CD8-positive, alpha-beta memory T cell (primary cell): ENCODE measurements at places on chromosomes 6 and 20. TPM values are rescaled to one million over a fixed set of nuclear protein-coding genes. Genes with fewer than 3 reads are reported as not detected.
A peak's percentile ranks its signal among the peaks of the same experiment; 100 is the strongest.

- peak; percentile 14 for DNase-seq
Observed at GRCh38 chr6:7052443-7053011, 55.2 kb upstream of the RREB1 start.

DNA sequence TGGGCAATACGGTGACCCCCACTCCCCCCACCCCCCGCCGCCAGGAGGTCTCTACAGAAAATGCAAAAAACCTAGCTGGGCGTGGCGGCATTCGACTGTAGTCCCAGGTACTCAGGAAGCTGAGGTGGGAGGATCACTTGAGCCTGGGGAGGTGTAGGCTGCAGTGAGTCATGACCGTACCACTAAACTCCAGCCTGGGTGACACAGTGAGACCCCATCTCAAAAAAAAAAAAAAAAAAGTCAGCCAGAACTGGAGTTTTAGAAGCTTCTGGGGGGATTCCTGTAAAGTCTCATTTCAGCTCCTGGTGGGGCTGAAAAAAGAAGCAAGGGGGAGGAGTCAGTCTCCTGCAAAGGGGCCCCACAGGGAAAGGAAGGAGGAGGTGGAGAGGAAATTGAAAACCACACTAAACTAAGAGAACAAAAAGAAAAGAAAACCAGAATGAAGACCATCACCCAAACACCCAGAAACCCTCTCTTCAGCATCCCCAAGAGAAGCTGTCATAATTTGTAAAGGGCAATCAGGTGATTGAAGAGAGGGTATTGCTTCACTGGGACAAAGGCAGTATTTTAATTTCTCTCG is 50.4 kb downstream of the NOL4L start:
- DNase-seq, result peak; percentile 78

DNA sequence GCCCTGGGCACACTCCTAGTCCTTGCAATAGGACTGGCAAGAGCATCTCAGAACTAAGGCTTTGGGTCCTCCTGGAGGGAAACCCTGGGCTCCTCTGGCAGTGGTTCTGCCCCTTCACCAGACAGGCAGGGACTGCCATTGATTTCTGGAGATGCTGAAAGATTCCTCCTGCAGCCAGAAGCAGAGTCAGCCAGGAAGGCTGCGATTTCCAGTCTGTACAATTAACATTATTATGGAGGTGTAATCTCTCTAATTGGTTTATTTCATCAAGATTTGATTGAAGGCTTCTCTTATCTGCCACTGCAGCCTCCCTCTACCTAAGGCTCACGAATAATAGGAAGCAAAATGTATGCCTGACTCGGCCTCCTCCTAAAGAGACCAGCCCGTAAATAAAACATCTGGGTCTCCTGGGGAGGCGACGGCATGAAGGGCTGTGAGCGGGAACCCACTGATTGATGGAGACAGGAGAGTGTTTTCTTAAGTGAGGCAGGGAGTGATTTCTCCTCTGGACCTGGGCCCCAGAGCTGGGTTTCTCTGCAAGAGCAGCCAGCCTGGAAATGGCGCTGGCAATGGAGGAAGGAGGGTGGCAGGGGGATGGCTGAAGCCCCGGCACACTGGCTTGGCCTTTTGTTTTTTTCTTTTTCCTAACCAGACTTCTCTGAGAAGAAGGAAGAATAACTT is 689.6 kb downstream of the DHX35 start:
- no peak for DNase-seq

DNA sequence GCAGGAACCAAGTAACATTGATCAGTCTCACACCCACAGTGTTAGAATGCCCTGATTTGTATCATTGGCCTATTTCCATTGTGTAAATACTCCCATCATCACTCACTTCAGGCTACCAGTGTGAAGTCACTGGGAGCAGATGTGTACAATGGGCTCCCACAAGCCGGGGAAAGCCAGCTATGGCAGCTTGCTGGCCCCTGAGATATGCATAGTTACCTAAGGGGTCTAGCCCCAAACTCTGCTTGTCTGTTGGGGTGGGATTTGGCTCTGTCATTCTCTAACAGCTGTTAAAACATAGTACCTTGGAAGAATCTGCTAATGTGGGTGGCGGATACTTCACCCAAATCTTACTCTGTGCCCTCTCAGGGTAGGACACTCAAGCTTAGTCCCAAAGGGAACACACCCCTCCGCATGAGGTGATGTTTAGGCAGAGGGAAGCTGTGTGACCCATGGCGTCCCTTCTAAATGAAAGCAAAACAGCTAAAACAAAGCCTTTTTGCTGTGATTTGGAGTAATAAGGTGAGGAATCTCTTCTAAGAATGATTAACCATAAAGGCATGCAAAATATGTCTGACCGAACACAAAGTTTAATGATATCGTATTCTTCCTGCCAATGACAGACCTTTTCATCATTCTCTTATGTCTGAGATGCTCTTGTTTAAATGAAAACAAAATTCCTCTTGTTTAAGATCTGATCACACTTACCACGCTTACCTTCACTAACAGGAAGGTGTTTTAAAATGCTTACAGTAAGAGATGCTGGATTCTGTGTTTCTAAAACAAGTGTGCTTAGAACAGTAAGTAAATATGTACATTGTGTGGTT is 45.9 kb upstream of the PXDC1 start:
- DNase-seq, result no peak

TSBP1 gene
- not detected for total RNA-seq

B3GALT4 gene
- 6.1 TPM for total RNA-seq

DNA sequence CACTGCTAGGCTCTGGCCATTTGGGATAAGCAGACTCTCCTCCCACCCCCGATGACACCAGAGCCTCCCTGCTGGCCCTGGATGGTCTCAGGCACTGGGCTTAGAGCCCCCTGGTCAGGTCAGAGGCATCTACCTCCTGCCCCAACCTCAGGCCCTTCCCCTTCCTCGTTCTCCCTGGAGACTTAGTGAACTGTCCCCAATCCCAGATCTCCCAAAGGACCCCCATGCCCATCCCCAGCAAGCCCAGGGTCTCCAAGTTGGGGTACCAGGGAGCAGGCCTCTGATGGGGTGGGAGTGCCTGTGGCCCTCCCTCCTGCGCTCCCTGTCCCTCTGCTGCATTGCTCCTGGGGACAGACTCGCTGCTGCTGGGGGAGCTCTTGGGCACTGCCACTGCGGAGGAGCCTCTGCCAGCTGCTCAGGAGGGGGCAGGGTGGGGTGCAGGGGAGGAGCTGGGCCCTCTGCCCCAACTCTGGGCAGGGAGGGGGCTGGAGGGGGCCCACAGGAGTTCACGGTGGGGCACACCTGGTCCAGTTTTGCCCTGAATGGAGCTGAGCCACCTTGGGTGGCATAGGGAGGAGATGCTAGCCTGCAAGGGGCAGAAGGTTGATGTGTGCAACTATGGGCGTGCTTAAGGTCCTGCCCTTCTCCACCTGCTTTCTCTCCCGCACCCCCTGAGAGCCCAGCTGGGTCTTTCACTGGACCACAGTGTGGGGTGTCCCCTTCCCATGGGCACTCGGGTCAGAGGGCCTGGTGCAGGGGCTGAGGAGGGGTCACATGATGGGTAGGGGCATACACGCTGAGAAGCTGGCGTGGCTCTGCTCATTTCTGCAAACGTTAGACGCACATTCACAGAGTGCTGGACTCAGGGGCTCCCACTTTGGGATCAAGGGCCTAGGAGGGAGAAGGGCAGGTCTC is 40.4 kb downstream of the SPDEF start:
- no peak for DNase-seq

KIAA0408 gene
- total RNA-seq, result 9.0 TPM

COL9A1 gene
- not detected for total RNA-seq

DNA sequence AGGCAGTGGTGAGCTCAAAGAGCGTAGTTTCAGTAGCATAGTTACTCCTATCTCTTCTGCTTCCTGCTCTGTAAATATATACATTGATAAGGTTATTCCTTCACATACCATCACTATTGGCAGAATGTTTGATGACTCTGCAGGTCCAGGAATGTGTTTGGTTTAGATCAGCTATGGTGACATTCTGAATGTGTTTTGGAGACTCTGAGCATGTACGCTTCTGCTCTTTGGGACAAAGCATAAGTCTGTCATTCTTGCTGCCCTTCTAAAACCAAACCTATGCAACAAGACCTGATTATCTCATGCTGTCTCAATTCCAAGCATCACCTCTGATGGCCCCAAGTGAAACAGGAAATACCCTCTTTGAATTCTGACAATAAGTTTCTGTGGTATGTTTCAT is 1074.3 kb downstream of the KIF16B start:
- no peak for DNase-seq
